Activated CD4-positive, CD25-positive, alpha-beta regulatory T cell treated with anti-CD3 and anti-CD28 coated beads, Interleukin-2, amount 50 U/mL, for 72 hours (primary cell): ENCODE measurements at places on chromosomes 5 and 9.

DNA sequence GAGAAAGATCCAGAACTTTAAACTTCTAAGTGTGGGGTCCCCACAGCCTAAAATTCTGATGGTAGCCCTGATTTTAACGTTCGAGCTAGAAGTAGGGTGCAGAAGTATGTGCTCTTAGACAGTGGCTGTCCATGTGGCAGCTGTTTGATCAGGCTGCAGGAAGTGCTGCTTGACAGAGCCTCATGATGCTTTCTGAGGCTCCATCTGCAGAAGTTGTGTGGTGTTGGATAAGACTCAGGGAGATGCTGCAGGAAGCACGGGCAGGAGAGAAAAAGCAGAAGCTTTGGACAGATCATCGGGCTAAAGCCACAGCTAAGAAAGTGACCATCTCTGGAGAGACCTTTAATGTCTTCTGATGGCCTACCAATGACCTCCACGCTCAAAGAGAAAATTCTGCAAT, 8.1 kb downstream of the MTMR12 start:
- no peak for DNase-seq

DNA sequence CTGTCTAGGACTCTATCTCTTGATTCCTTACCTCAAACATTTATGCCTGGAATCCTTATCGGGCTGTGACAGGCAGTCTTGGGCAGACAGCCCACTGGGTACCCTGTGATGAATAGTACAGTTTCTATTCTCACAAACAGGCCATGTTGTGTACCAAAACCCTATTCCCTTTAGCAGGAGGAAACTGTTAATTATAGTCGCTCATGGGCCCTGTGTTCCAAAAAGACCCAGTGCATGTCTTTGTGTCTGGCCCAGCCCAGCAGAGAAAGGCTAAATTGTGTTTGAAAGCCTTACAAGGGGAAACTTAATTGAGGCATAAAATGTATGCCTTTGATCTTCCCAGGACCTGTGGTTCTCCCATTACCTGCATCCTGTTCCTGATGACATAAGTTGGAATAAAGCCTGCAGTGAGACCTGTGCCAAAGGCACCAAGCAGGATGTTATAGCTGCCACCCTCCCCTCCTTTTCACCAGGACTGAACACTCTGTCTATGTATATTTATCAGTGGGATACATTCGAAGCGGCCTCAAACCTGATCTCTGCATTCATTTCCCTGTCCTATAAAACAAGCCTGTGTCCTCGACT, 43.3 kb downstream of the TLR4 start:
- no peak for DNase-seq

- no peak for DNase-seq
Measured at GRCh38 chr9:127130661-127131538, 8.5 kb upstream of the ANGPTL2 start.

GRCh38 chr5:160333721-160334120, 21.4 kb upstream of the CCNJL start:
- no peak for DNase-seq

DNA sequence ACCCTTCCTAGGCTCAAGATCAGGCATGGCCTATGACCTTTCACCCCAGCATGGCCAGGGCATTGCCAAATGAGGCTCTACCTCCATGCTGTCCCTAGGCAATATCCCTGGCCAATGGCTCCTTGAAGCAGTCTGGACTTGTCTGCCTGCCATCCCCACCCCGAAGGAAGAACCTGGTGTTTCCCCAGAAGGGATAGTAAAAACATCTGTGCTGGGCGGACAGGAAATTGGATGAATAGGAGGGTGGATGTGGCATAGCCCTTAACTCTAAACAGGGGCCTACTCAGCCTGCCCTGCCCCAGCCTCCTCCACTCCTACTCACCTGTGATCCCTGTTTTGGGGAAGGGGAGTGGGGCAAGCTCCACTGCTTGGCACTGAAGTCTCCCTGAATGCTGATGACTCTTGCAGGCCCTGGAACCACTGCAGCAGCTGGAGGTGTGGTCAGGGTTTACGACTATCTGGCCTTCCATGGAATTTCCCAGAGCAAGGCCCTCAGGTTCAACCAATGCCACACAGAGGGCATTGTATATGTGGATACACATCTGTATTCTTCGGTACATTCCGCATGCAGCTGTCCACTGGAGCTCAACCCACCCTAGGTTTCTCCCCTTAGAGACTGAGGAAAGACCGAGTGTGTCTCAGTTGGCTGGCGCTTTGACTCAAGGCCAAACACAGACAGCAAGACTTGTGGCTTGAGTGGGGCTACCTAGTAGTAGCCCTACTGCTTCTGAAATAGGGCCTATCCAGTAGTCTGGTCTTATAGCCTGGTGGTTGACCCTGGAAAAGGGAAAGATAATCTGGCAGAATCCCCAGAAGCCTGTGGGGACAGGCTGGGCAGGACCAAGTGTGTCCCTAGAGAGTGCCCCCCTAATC, 6.4 kb upstream of the P4HA2 start:
- no peak for DNase-seq

- DNase-seq = no peak
Measured at GRCh38 chr9:2299156-2299842, 284.2 kb downstream of the SMARCA2 start.

DNA sequence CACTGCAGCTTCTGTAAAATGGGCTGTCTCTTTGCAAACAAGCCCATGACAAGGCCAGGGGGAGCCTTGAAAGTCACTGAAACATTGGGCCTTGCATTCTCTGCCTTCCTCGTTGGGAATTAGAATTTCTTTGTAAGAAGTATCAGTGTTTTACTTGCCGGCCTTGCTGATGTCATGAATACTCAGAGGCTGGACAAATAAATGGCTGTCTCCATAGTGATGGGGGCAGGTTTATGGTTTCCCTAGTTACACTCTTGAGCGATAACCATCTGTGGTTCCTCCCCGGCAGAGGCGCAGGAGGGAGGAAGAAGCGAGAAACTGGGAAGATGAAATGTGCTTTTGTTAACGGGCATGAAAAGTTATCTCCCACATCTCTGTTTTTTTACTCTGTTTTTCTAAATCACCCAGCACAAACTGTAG, 272.7 kb upstream of the PANK3 start:
- DNase-seq = no peak

- DNase-seq = no peak
Measured at GRCh38 chr5:128904805-128905567, 60.3 kb upstream of the SLC27A6 start.

DNA sequence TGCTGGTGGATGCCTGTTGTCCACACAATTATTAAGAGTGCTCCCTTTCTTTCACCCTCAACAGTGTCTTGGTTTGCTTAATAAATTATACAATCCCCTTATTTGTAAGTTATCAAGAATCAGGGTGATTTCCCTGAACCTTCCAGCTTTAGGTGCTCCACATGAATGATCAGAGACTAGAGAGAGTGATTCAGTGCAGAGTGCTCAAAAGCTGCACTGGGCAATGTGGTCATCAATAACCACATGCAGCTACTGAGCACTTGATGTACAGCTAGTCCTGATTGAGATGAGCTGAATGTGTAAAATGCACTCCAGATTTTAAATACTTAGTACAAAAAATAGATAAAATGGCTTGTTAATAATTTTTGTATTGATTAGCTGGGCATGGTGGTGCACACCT, 76.8 kb upstream of the TRIO start:
- DNase-seq = no peak

DNA sequence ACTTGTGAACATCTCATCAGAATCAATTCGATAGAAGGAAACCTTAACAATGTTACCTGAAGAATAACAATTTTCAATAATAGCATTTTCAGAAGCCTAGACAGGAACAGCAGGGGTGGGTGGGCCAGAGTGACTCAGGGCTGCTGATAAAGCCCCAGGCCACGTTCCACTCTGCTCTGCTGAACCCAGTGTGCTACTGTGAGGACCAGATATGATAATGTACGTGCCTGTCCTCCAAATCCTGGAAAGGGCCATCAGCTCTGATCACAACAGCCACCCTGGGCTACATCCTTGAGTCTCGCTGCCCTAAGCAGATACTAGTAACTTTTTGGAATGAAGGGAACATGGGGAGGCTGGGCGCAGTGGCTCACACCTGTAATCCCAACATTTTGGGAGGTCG, 91.3 kb downstream of the PRRT1B start:
- DNase-seq = no peak

- DNase-seq = no peak
Measured at GRCh38 chr5:157269165-157269671, 3.3 kb downstream of the CYFIP2 start.

DNA sequence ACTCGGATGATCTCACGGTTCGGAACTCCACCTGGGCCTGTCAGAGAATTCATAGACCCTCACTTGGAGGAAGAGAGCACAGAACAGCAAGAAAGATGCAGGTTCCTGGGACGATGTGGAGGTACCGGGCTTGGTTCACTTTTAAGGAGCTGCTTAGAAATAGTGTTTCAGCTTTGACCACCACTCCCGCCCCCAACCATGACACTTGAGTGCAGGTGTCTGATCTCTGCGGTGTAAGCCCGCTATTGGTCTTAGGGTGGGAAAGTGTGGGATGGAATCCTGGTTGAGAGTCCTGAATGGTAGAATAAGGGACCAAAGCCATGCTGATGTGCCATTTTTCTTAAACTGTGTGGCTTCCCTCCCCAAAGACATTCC, 97.2 kb upstream of the LMX1B start:
- DNase-seq = no peak

- DNase-seq = no peak
Measured at GRCh38 chr5:126624534-126624933, 23.8 kb downstream of the PHAX start.

GRCh38 chr5:150848271-150848670, 1.9 kb downstream of the IRGM start:
- no peak for DNase-seq

GRCh38 chr9:90368928-90369327, 273.7 kb downstream of the DIRAS2 start:
- no peak for DNase-seq

DNA sequence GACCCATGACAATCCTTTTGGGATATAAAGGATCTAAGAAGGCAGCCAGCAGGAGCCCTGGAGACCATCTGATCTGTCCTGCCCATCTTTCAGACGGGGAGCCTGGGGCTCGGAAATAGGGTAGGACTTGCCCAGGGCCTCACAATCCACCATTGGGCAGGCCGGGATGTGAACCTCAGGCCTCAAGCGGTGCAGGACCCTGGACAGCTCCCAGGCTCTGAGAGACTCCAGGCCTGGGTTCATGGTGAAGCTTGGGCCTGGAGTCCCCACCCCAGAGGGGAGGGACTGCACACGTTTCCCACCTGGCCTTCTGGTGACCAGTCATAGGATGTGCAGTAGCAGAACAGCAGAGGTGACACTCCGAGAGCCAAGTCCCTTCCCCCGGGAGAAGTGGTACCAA, 36.6 kb upstream of the RAPGEF1 start:
- DNase-seq = no peak

DNA sequence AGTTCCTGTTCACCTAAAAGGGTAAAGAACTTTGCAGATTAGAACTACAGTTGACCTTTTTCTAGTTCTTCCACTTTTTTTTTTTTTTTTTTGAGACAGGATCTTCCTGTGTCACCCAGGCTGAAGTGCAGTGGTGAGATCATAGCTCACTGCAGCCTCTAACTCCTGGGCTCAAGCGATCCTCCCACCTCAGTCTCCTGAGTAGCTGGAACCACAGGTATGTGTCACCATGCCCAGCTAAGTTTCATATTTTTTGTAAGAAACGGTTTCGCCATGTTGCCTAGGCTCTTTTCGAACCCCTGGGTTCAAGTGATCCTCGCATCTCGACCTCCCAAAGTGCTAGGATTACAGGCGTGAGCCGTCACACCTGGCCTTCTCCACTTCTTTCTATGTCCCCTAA, 39.7 kb upstream of the TNFAIP8 start:
- no peak for DNase-seq

DNA sequence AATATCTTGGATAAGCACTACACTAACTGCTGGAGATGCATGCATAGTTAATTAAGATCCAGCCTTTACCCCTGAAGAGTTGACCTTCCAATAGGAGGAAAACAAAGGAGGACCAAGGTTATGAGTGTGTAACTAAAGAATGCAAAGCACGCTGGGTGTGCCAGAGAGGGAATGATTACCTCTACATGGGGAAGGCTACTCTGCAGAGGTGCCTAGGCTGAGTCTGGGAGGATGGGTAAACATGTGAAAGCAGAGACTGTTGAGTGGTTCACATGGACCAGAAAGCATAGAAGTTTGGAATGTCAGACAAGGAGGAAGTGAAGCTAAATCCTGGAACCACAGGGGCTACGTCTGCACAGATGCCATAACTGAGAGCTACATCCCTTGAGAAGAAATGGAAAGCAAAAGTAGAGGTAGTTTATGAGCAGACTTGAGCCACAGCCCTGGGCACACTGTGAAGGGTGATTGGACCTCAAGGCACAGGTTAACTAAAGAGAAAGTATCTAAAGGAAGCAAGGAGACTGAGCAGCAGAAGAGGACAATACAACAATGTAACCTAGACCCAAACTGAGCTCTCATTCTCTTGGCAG, 176.2 kb downstream of the DENND1A start:
- no peak for DNase-seq

GRCh38 chr5:151454166-151454565, 6.8 kb downstream of the SLC36A1 start:
- no peak for DNase-seq

DNA sequence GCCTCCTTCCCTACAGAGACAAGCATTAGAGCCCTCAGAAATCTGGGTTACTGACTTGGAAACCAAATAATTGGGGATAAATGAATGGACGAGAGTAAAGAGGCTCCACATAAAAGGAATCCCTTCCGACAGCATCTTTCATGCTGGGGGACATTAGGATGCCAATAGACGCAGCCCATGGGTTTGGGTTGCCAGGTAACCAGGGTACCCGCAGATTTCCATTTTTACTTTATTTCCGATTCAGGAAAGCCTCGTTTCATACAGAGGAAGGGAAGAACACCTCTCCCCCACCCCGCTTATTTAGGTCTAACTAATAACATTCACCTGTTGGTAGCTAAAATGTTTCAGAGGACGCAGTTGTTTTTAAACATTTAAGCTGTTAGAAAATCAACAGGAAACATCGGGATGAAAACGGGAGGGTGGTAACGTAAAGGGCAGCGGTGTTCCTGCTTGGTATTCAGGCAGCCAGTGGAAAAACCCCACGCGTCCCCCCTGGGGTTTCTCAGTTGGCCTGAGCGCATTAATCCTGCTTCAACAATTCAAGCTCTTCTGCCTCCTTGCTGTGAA, 179.5 kb downstream of the YTHDC2 start:
- no peak for DNase-seq

- no peak for DNase-seq
Measured at GRCh38 chr5:172288465-172288864, 4.9 kb upstream of the UBTD2 start.

GRCh38 chr9:111886983-111887718, 9.5 kb upstream of the UGCG start:
- DNase-seq = no peak

- DNase-seq = no peak
Measured at GRCh38 chr5:23494558-23494957, 12.9 kb upstream of the PRDM9 start.

GRCh38 chr9:17630531-17630949, 51.7 kb downstream of the SH3GL2 start:
- no peak for DNase-seq

GRCh38 chr5:86649832-86650505, 32.2 kb downstream of the COX7C start:
- DNase-seq = no peak

GRCh38 chr5:53453898-53454718, 26.3 kb upstream of the FST start:
- no peak for DNase-seq
